AG09319 (cell line): ENCODE measurements at places on chromosomes 7 and 10.

GRCh38 chr7:78473021-78473420 lies 674.4 kb downstream of the PHTF2 start:
- DNase-seq: no peak

DNA sequence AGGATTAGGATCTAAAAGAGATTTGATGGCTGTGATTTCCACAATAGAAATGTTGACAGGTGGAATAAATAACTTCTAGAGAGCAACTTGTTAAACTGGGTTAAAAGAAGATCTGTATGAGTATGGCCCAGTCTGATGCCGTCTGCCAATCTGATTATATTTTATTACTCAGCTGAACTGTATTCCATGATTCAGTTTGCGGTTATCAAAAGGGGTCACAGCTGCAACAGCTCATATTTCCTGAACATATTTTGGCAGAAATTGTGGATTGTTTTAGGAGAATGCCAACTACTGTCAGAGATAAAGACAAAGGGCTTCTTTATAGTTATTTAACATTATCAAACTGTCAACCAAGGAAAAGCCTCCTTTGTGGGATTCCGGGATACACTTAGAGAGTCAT lies 244.8 kb upstream of the MINDY3 start:
- DNase-seq: no peak

- no peak for DNase-seq
Observed at GRCh38 chr10:91296471-91296870, 76.0 kb downstream of the PCGF5 start.

DNA sequence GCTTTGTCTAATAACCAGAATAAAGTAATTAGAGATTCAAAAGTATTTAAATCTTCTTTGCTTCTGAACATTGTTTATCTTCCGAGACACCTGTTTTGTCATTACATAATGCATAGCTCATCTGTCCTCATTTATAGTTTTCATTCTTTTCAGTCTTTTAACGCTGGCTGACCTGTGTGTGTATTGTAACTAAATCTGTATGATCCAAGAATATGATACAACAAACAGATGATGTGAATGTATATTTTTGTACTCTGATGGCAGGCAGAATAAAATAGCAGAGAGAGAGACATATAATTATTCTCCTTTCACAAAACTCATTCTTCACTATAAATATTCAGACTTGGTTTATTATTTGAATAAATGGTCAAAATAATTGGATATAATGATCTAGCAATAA lies 80.6 kb downstream of the ORC5 start:
- no peak for DNase-seq

DNA sequence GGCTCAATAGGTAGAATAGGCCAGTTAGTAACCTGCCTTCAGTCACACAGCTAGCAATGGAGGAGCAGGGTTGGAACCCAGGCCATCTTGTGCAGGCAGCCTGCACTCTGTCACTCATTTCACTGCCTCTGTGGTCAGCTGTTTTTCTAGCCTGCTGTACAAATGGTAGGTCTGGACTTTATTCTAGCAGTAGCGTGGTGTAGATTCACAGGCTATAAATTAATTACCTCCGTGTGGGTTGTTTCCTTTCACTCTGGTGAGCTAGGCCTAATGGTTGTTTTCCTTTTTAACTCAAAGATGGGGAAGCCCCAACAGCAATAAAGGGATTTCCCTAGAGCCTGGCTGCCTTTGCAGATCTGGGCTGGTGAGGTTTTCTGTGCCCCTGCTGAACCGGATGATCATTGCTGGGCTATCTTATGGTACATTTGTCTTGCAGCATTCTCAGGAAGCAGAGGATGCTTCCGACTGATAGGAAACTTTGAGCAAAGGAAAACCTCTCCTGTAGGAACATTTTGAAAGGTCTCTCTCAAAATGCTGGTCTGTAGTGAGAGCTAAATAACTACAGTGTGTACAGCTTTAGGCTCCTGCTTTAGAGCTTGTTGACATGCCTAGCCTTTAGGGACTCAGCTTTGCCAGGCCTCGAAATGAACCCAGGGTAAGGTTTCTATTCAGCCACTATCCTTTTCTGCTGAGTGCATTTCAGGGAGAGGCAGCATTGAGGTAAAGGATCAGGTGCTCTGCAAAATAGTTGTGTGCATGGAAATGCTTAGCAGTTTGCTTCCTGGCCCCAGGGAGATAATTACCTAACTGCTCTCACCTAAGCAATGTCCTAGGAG lies 157.4 kb downstream of the ST7 start:
- DNase-seq: no peak

DNA sequence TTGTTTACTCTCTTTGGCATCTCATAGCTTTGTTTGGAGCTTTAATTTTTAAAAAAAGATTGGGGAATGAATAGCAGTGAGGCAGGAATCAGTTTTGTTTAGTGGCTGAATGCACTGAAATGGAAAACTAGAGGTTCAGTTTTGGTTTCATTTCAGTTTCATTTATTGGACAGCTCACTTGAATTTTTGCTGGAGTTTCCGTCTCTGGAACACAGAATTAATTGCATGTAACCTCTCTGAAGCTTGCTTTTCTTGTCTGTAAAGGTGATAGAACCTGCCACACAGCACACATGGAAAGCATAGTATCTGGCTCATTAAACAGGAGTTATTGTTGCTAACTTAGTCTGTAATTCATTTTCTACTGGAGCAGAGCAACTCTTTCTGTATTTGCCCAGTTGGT lies 7.1 kb downstream of the GRM8 start:
- no peak for DNase-seq

- no peak for DNase-seq
Observed at GRCh38 chr7:43593010-43593409, 10.1 kb downstream of the STK17A start.

DNA sequence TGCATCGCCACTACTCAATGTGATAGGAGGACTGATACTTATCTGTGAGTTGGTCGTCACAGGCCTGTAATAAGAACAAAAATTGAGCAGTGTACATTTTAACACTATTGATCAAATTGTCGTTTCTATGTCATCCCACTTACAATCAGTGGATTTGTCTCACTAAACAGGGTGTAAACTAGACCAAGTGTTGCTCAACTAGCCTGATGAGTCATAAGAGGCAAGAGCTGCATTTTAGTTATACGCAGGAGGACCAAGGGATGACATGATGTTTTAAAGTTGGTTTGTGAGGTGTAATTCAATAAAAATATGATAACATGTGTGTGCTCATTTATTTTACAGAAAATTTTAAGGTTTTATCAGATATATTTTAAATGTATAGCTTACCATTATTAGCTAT lies 1239.2 kb downstream of the REEP3 start:
- no peak for DNase-seq

DNA sequence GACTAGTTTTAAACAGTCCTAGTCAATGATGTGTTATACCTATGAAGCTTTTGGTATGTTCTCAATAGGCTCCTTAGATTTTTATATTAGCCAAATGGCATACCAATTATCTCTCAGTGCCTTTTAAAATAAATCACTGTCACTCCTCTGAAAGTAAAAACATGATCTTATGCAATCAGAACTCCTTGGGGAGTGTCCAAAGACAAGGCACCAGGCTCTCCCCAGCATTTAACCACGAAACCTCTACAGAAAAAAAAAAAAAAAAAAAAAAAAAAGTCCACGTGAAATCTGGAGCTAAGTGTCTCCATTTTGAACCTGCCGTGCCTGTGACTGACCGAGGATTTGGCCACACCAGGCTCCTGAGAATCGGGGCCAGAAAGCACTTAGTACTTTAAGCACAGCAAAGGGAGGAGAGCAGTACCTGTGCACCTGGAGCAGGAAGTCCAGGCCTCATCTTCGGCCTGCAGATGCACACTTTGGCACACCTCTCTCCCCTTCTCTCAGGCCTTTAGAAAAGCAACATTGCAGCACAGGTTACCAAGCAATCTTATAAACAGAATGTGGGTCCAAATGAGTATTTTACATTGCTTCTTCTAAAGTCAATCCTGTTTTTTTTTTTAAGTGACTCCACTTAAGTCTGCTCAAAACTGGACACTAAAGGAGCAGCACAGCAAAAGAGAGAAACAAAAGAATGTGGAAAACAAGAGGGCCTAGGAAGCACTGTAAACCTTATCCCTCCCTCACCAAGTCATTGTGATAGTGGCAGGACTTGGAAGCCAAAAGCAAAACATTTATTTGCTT lies 1.5 kb downstream of the FAM13C start:
- DNase-seq: no peak

DNA sequence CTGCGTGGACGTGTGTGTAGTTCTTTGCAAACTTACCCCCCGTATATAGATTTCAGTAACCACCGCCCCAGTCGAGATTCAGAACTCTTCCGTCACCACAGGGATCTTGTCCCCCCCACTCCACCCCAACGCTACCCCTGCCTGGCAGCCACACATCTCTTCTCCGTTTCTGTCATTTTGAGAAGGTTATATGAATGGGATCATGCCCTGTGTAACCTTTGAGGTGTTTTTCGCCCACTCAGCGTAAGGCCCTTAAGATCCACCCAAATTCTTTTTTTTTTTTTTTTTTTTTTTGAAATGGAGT lies 83.4 kb downstream of the ELFN1 start:
- no peak for DNase-seq

DNA sequence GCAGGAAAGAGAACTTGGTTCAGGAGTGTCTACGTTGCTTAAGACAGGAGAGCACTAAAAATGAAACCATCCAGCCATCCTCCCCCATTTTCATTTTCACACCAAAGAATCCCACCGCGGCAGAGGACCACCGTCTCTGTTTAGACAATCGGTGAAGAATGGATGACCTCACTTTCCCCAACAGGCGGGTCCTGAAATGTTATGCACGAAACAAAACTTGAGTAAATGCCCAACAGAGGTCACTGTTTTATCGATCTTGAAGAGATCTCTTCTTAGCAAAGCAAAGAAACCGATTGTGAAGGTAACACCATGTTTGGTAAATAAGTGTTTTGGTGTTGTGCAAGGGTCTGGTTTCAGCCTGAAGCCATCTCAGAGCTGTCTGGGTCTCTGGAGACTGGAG lies 1.4 kb upstream of the IL6 start:
- no peak for DNase-seq

- DNase-seq: no peak
Observed at GRCh38 chr7:88758381-88759229, 895 bp upstream of the ZNF804B start.

DNA sequence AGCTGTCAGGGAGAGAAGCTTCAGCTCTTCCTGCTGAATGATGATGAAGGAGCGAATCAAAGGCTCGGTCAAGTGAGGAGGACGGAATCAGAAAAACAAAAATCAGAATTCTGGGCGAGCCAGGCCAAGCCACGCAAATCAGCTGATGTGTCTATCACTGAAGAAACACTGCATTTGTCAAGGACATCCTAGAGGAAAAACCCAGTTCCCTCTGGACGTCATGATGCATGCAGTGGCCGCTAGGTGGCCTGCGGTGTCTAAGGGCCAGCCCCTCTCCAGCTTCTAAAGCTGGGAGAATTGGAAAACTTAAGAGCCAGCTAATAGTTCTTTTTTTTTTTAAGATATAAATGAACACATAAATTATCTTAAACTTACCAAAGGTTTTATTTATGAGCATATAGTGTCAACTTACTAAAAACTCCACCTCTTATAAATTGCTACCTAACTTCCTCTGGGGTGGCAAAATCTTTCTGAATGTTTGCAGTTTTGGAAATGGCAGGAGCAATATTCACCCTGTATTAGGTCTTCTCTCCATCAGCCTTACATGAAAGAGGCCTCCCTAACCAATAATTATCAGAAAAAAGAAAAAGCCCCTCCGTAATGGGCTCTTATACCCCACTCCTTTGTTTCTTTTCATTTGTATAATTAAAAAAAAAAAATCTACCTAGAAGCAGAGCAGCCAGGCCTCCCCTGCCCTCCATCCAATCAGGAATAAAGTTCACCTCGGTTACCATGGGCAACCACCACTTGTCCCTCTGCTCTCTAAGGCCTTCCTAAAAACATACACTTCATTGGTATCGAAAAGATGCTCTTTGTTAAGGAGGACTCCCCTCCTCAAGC lies 186.8 kb downstream of the USP6NL start:
- peak; percentile 19 for DNase-seq
